Lower leg skin (tissue), 4 donors: ENCODE measurements at places on chromosomes 11 and 22. TPM values are rescaled to one million over a fixed set of nuclear protein-coding genes. Genes with fewer than 3 reads are reported as not detected.

- DNase-seq = no peak
Observed at GRCh38 chr11:48025984-48026340, 45.6 kb downstream of the PTPRJ start.

DNA sequence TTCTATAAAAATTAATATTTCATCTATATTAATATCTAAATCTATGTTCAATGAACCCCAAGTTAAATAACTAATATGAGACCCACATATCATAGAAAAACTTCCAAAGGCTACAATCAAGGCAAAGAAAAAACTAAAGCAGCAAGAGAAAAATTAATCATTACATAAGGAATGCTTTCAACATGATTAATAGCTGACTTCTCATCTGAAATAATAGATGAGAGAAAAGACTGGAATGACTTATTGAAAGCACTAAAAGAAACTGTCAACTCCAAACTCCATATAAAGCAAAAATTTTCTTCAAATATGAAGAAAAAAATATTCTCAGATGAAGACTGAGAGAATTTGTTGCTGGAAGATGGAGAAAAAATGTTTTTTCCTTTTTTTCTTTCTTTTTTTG, 13.0 kb downstream of the TRIM5 start:
- DNase-seq = no peak

GRCh38 chr11:44904261-44905020, 46.2 kb downstream of the TP53I11 start:
- no peak for DNase-seq

DNA sequence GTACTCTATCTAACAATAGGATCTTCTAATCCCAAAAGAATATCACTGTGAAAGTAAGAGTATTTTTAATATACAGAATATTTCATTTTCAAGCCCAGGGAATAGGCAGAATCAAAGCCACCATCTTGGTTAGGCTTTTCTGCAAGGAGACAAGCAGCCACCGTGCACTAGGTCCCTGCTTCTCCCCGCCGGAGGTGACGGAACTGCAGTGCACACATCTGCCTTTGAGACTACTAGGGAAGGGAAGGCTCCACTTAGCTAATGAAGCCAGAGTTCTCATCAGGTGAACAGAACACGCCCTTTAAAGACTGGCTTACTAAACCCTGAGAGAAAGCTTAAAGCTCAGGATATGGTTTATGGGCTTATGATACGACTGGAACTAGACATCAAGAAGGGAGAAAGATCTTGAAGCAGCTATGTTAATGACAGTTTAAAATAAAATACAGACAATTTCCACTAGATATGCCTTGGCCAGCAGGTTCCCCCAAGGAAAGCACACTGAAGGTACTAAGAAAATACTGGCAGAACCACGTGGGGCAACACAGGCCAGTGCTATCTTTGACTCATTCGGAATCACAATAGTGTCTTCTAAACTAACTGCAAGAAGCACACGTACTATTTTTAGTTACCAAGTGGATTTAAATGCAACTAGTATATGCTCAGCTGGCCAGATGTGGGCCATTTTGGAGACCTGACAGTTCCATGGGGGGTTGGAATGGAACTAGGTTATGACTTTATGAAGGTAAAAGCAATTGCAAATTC, 127.4 kb upstream of the LMO1 start:
- DNase-seq = no peak

The IGLL5 gene
- not detected for total RNA-seq

- no peak for DNase-seq
Observed at GRCh38 chr11:92284107-92284506, 59.5 kb downstream of the FAT3 start.

- DNase-seq = no peak
Observed at GRCh38 chr11:64092111-64092760, 56.5 kb downstream of the FLRT1 start.

GRCh38 chr11:28495333-28495732, 387.1 kb downstream of the METTL15 start:
- DNase-seq = no peak

GRCh38 chr11:105100206-105100605, 39.4 kb downstream of the CARD18 start:
- DNase-seq = no peak

DNA sequence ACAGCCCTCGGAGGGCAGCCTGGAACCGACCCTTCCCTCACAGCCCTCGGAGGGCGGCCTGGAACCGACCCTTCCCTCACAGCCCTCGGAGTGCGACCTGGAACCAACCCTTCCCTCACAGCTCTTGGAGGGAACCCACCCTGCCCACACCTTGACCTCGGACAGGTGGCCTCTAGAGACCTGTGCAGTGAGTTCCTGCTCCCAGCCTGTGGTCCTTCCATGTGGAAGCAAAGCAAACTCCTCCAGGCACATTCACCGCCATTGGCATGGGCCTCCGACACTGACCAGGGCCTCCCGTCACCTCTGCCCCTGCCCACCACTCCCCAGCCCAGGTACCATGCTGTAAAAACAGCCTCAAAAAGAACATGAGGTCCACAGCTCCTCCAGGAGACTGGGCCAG, 272.1 kb downstream of the BRD1 start:
- no peak for DNase-seq

The SLC5A12 gene
- total RNA-seq = not detected

GRCh38 chr11:63518548-63518947, 12.7 kb downstream of the LGALS12 start:
- DNase-seq = no peak

DNA sequence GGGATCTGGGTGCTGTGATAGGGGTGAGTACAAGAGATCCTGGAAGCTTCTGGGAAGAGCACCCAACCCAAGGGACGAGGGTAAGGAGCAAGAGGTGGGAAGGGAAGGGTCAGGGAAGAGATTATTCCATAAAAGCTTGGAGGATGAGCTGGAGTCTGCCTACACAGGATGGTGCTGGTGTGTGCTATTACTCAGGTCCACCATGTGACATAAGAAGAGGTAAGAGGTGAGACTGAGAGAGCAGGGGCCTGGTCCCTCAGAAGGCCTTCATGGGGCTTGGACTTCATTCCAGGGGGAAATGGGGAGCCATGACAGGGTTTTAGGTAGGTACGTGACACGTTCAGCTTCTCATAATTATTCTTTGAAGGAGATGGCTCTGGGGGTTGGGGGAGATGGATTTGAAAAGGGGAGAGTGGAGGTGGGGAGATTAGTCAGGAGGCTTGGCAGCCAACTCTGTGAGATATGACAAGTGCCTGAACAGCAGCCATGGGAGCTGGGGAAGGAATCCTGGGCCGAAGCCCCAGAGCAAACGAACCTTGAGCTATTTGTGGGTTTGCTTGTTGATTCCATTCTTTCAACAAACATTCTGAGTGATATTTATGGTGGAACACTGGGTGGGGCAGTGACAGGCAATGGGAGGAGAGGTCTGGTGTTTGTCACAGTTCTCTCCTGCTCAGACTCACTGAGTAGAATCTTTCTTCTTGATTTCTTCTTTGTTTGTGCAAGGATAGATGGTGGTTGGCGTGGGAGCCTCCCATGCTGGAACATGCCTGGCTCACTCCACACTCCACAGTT, 11.2 kb upstream of the NCAM1 start:
- DNase-seq = no peak
